ENCODE measurements at places on chromosomes 4 and X.

DNA sequence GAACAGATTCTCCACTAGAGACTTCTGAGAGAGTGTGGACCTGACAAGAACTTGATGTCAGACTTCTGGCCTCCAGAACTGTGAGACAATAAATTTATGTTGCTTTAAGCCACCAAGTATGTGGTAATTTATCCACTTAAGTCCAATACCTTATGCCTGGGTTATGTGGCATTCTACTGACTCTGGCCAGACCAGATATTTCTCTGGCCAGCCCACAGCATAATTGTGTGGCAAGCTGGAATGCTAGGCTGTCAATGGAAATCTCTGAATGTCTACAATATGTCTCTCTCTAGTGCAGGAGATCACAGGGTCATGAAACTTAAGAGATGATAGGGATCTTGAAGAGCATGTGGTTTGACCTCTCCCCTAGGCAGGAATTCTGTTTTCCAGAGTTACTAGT lies 251.0 kb downstream of the ZNF674 start:
- DNase-seq = no peak

DNA sequence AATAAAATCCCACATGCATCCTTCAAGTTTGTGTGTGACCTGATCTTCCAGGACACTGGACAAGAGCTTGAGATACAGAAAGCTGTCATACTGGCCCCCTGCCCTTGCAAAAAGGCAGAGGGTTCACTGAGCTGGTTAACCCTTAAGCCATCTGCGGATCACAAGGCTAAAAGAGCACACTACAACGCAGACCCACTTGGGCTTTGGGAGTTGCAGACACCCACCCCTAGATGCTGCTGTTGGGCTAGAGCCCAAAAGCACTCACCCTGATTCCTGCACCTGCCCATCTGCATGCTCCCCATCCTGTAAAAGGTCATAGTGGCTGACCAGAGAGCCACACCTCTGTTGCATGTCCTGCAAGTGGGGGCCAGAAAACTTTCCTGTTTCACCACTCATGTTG lies 51.1 kb downstream of the TXK start:
- DNase-seq = no peak

GRCh38 chr4:173539986-173540385 lies 10.0 kb upstream of the HAND2 start:
- no peak for DNase-seq

DNA sequence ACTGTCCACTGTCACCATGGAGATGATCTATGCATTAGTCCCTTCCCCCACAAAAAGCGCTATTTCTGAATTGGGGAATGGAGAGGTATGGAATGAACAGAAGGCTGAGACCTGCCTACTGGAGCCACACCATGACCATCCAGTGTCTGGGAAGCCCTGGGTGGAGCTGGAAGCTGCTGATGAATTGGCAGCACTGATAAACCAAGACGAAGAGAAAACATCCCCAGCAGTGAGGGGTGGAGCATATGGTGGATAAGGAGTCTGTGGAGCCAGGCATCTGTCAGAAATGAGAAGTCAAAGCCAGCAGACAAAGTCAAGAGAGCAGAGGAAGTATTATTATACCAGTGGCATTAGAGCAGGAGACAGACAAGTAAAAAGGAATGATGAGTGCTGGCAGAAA lies 13.2 kb downstream of the CC2D2A start:
- DNase-seq = no peak

- DNase-seq = no peak
Measured at GRCh38 chrX:21708116-21708515, 49.8 kb downstream of the SMPX start.

- DNase-seq = no peak
Measured at GRCh38 chr4:70533211-70533610, 14.8 kb downstream of the AMTN start.

GRCh38 chrX:8288590-8288989 lies 117.5 kb upstream of the VCX2 start:
- no peak for DNase-seq

- no peak for DNase-seq
Measured at GRCh38 chrX:100863326-100863864, 10.8 kb downstream of the NOX1 start.
